ENCODE measurements at places on chromosomes 4 and X.
A peak's percentile ranks its signal among the peaks of the same experiment; 100 is the strongest.

- DNase-seq: no peak
Observed at GRCh38 chrX:50448565-50448964, 22.1 kb downstream of the DGKK start.

DNA sequence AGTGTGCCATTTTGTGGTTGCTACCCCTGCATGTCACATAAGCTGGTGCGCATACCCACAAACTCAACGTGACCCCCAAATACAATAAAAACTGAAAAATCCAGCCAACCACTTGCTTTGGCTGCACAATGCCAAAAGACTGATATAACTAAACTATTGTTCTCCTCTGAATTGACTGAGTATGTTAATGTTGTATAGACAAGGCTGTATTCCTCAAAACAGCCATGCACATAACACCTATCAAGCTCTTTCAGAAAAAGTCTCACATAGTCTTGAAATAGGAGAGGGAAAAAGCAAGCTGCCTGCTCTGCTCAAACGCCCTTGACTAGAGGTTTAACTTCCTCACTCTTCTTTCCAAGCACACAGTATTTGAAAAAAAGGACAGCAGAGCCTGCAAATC is 126.4 kb upstream of the NOCT start:
- no peak for DNase-seq

DNA sequence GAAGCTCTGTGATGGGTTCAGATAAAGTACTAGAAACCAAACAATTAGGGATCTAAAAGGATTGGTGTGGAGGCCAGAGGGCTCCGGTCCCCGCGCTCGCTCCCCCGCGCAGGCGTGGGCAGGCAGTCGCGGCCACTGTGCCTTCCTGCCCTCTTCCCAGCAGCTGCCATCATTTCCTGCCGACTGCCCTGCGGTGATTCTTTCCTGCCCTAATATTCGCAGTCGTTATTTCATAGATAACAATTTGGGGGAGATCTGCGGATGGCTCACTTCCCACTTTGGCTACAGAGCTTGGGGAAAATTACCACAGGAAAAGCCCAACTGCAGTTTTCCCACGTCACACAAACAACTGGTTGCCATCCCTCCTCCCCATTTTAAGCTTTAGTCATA is 2.2 kb downstream of the GRIA2 start:
- DNase-seq: no peak

GRCh38 chrX:28639451-28639850 is 52.2 kb downstream of the IL1RAPL1 start:
- no peak for DNase-seq

DNA sequence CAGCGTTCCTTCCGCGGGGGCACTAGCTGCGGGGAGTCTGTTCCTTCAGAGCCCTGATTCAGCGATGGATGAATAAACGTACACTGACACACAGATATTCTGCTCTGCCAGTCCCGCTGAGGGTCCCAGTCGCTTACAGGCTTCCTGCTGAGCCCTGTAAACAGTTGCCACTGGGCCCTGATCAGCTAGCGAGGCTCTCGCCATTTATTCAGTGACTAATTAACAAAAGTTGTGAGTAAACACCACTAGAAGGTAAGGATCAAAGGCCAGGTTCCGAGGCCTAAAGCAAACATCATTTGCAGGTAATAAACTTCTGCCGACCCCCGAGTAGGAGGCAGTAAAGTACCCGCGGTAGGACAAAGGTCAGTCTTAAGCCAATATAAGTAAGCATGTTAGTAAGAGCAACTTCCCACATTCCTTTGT is 442.6 kb upstream of the GALNT7 start:
- DNase-seq: no peak

DNA sequence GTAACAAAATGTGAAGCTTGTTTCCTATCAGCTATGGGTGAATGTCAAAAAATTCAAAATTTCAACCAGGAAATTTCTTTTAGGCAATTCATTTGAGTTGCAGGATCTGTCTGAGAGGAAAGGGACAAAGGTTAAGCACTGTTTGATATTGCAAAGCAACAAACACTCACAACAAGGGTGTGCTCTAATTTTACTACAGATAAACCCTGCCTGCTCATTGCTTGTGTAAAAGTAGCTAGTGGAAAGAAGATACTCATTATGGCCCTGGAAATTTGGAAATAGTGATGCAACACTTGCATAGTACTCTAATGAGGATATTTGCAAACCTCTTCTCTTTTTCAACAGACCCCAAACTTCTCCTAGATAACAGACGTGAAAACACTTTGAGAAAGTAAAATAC is 27.1 kb downstream of the FAM47E start:
- DNase-seq: no peak

DNA sequence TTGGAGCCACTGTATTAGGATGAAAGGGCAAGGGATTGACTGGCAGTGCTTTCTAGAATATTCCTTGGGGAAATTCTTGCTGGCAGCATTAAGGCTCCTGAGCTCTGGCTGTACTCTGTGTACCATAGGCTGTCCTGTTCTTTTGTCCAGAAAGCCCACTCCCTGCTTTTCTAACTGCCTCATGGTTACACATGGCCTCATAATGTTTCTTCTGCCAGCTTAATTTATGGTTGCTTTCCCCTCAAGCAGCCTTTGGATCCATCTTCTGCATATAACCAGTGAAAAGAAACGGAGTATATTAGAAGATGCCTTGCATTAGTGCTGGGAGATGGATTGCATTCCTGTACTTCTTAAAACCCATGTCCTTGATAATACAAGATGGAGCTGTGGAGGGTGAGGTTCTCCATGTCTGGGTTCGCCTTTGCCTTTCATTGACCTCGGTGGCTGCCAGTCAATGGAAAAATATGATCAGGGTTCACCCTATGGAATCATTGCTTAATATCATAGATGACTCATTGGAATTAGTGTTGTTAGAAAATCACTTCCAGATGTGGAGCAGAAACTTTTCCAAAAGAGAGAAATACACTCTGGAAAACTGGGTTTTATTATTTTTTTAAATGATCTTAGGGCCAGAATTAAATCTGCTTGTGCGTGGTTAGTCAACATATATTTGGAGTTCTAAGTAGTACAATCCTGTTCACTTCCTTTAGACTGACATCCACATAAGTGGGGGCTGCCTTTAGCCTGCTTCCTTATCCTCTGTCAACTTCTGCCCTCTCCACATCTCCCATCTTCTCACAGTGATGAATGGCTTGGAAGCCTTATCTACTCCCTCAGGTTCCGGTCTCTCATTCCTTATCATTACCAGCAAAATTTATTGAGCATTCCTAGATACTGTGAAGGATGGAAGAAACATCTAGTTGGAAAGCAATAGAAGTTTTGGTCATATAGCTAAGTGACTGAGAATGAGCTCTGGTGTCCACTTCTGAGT is 24.9 kb downstream of the DOCK11 start:
- DNase-seq: no peak

DNA sequence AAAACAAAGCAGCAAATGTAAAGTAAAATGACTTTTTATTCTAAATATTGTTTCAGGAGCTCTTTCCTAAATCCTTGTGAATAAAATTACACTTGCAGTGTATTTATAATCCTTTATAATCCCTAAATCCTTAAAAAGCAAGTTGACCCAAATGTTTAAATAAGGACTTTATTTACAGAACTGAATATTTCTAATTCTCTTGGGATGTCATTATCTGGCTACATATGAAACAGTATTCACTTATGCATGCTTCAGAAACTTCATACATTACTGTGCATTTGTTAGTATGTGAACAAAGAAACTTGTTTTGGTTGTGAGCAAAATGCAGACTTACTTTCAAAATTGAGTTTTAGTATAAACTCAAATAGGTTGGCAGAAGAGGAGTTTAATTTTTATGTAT is 49.2 kb downstream of the PTTG2 start:
- no peak for DNase-seq

- DNase-seq: no peak
Observed at GRCh38 chr4:89119836-89120235, 8.5 kb downstream of the TIGD2 start.

- DNase-seq: no peak
Observed at GRCh38 chr4:99438405-99438780, 3.3 kb upstream of the ADH7 start.

- DNase-seq: no peak
Observed at GRCh38 chr4:179569549-179569948, 2127.3 kb upstream of the AGA start.

GRCh38 chrX:23505531-23506303 is 161.6 kb upstream of the PRDX4 start:
- no peak for DNase-seq

DNA sequence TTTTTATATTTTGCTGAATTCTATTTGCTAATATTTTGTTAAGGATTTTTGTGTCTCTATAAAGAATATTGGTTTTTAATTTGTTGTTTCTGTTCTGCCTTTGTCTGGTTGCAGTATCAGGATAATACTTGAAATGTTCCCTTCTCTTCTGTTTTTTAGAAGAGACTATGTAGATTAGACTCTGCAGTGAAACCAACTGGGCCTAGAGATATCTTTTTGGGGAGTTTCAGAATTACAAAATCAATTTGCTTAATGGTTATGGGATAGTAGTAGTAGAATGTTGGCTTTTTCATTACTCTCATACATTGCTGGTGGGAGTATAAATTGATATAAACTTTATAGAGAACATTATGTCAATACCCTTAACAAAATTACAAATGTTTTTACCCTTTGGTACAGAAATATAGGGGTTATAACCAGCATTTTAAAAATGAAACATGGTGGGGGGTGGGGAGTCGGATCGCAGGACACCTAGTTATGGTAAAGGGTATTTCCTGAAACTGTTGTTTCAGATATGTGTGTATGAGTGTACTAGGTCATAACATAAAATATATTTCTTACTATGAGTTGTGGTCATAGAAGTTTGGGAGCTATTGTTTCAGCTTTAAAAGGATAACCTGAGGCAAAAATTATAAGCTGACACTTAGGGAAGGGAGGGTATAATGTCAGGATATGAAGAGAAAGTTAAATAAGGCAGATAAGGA is 29.0 kb downstream of the CLOCK start:
- no peak for DNase-seq

GRCh38 chr4:152328582-152328981 is 207.3 kb downstream of the FBXW7 start:
- DNase-seq: no peak

GRCh38 chr4:102629673-102630072 is 128.5 kb downstream of the NFKB1 start:
- no peak for DNase-seq

- no peak for DNase-seq
Observed at GRCh38 chr4:88859191-88859812, 161.7 kb upstream of the NAP1L5 start.

- DNase-seq: no peak
Observed at GRCh38 chr4:24126776-24127175, 236.9 kb upstream of the PPARGC1A start.

DNA sequence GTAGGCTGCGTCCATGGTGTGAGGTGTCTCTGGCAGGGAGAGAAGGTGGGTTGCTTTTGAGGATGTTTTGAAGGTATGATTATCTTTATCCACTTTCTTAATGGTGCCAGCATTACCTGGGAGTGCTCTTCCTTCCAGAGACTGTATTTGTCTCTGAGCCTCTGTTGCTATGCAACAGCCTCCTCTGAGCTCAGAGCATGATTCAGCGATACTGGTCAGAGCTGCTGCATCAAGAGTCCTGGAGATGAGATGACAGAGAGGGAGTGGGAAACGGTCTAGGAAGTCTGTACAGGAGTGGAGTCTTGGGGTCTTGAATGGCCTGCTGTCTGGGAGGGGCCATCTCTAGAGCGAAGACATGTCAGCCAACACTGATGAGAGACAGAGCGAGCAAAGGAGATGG is 104.4 kb upstream of the RAB40AL start:
- DNase-seq: no peak

DNA sequence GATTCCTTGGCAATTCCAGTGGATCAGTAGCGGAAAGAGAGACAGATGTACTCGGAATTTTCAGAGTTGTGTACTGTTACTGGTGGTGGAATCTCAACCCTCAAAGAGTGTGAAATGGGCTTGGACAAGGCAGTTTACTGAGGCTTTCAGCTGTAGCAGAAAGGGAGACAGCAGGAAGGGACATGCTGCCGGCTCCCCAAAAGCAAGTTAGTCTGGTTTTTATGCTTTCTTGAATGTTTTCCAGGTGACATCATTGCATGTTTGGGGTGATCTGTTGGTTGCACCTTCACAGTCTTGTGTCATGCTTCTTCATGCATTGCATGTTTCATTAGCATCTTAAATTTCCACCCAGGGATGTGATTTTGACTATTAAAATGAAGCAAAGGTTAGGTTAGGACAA is 1282.2 kb downstream of the ADGRL3 start:
- DNase-seq: no peak

DNA sequence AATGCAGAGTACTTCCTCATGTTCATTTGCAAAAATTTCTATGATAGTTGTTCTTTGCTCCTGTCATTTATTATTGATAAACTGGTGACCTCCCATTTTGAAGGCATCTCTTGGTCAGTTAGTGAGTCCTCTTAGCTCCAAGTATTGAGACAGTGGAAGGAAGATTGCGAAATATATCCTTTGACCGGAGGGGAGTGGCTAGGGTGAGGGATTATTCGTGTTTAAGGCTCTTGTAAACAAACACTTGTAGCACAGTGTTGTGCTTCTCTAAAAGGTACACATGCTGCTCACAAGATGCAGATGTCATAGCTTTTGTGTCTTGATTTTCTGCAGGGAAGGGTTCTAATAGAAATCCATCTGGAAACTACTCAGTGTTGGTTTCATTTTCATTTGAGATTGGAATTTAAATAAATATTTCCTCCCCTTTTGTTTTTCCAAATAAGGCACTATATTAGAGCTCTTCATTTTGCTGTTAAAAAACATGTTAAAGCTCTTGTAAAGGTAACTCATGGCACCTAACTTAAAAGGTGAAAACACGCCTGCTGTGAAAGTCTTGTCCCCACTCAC is 21.8 kb downstream of the TXLNG start:
- no peak for DNase-seq

- no peak for DNase-seq
Observed at GRCh38 chr4:14049946-14050345, 422.4 kb upstream of the BOD1L1 start.

- DNase-seq: peak; percentile 53
Observed at GRCh38 chr4:153138736-153139135, 65.5 kb upstream of the TRIM2 start.

DNA sequence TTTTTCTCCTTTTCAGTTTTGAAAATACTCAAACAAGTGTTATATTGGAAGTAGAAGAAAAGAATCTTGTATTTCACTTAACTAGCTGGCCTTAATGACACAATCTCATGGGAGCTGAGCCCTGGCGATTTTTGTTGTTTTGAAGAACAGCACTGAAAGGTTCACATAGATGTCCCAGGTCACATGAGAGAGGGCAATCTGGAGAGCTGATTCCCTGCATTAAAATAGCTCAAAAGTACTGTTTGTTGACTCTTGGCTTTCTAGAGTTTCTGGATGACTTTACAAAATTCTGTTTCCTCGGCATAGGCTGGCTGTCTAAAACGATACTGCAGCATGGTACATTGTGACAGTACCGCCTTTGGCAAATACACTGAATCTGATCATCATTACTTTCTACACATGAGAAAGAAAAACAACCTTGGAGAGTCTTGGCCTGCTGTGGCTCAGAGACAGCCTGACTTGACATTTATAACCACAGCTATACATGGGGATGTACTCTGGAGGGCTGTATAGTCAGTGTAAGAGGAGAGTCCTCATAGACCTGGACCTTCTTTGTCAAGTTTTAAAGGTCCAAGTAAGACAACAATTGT is 119.8 kb upstream of the PDLIM3 start:
- DNase-seq: no peak

GRCh38 chr4:41638866-41639265 is 100.9 kb downstream of the LIMCH1 start:
- DNase-seq: no peak
